Nephron progenitor cell (in vitro differentiated cells): ENCODE measurements at places on chromosomes 7 and 10.

DNA sequence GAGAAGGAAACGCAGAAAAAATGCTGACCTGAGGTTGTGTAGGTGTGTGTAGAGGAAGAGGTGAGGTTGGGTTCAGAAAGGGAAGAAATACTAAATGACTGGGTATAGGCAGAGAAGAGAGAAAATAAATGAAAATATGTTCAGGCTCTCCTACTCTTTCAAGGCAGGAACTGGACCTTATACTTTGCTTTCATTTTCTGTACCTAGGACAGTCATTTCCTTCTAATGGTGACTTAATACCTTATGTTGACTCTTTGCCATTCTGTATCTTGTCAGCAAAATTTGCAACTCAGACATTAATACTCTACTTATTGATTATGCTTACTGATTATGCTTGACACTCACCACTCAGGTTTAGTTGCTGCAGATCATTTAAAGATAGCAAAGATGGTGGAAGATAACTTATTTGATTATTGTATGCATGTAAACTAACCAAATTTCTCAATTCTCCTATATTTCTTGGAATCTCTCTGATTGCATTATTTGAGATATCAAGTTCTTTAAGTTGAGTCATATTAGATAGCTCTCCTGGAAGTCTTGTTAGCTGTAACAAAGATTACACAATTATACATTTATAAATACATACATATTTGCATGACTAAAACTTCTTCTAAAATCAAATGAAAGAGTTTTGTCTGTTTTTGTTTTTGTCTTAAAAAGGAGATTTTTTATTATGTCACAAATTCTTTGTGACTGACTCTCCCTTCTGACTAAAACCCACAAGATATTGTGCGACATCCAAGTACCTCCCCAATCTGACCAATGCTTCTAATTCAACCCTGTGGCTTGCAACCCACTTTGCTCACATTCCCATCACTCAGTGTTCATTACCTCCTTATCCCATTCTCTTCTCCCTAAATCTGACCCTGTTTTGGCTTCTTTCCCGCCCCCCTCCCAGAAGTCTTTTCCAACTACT, 20.0 kb downstream of the LRRD1 start:
- no peak for DNase-seq

GRCh38 chr10:23891301-23891700, 317.6 kb upstream of the KIAA1217 start:
- DNase-seq: no peak

DNA sequence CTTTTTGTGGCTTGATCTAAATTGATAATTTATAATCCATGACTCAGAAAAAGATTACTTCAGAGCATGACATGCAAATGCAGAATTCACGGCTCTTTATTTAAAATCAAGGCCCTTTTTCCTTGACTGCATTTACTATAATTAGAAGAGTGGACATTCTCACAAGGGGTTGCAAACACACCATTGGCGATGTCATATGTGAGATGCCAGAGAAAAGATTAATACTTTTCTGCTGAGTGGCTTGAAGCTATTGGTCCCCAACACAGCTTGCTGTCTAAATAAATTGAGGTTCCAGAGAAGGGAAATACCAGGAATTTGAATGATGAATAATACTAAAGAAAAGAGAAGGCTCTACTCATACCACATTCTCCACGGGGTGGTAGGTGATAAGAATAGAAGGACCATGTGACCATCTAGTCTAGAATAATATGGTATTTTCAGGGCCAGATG, 78.7 kb upstream of the ARID5B start:
- DNase-seq: no peak

DNA sequence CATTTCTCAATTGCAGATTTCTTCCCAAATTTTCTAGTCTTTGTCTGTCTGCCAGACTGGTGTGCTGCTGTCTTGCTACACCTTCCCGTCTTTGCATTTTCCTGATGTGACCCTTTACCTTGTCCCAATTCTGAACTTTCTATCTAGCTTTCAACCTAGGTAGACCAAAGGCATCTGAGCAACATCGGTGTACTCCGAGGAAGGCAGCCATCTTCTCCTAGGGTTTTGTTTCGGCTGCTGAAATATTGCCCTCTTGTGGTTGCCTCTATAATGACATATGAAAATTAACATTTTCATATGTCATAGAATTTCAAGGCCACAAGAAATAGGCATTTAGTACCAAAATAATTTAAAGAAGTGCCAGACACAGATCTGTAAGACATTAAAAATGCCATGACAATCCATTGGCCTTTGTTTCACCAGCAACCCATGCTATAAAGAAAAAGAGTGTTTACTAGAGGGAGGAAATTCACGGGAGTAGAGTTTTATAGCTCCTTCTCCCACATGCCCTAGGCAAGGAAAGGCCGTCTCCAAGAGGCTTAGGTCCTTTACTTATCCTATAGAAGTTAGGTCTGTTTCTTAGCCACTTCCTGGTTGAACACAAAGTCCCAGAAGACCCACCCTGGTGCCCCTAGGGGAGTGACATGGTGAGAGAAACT, 23.4 kb downstream of the OR9A2 start:
- DNase-seq: peak; percentile 15

DNA sequence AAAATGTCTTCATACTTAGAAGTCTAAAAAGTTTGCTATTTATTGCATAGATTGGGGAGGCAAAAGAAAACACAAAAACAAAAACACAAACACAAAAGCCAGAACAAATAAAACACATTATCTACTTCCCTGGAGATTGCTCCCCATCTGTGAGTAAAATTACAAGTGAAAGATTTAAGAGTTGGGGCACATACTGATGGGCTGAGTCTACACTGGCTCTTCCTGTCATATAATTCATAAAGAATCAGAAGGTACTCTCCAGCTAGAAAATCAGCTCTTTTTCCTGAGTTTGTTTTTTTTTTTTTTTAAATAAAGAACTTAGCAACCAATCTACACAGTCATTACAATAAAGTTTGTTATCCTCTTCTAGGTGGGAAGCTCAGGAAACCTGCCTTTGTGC, 192.4 kb upstream of the LRRN3 start:
- no peak for DNase-seq

- DNase-seq: no peak
These were observed 90.5 kb upstream of the MACROH2A2 start for GRCh38 chr10:69961881-69962745.

- DNase-seq: no peak
These were observed 603.0 kb downstream of the PCDH15 start for GRCh38 chr10:54198051-54198450.

- no peak for DNase-seq
These were observed 24.3 kb downstream of the LMTK2 start for GRCh38 chr7:98130959-98131358.

- DNase-seq: peak; percentile 20
These were observed 4.0 kb downstream of the ITGA8 start for GRCh38 chr10:15715619-15716227.

DNA sequence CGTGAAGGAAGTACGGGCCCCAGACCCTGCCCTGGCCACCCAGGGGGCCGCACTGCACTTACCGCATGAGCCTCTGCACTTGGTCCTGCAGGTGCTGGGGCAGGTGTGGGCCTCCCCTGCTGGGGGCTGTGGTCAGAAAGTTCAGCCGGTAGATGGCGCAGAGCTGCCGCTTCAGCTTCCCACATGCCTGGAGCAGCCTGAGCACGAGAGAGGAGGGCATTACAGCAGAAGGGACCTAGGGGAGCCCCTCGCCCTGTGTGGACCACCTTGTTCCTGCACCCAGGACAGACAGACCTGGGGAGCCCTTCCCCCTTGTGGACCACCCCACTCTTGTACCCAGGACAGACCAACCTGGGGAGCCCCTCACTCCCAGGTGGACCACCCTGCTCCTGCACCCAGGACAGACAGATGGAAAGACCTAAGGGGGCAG, 8.7 kb upstream of the PYROXD2 start:
- DNase-seq: peak; percentile 56

- DNase-seq: no peak
These were observed 40.1 kb downstream of the RBM28 start for GRCh38 chr7:128303643-128304042.

- no peak for DNase-seq
These were observed 91.1 kb downstream of the CALN1 start for GRCh38 chr7:72321081-72321480.

- no peak for DNase-seq
These were observed 19.1 kb downstream of the ABLIM1 start for GRCh38 chr10:114638821-114639625.

DNA sequence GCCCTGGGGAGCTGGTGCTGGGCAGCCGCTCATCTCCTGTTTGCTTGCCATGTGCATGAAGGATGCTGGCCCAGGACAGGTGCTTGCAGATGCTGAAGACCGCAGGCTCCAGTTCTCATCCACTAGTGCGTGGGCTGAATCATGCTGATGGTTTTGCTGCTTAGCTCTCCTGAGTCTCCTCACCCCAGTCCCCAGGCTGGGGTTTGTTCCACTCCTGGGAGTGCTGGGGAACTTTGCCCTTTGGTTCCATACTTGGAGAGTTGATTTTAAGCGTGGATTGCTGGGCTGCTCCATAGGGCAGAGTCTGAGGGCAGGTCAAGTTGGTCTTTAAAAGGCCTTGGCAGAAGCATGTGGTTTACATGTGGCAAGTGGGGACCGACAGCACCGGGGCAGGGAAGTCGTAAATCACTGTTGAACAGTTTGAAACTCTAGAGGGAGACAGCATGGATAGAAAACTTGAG, 9.1 kb downstream of the DYNC2I1 start:
- peak; percentile 37 for DNase-seq

DNA sequence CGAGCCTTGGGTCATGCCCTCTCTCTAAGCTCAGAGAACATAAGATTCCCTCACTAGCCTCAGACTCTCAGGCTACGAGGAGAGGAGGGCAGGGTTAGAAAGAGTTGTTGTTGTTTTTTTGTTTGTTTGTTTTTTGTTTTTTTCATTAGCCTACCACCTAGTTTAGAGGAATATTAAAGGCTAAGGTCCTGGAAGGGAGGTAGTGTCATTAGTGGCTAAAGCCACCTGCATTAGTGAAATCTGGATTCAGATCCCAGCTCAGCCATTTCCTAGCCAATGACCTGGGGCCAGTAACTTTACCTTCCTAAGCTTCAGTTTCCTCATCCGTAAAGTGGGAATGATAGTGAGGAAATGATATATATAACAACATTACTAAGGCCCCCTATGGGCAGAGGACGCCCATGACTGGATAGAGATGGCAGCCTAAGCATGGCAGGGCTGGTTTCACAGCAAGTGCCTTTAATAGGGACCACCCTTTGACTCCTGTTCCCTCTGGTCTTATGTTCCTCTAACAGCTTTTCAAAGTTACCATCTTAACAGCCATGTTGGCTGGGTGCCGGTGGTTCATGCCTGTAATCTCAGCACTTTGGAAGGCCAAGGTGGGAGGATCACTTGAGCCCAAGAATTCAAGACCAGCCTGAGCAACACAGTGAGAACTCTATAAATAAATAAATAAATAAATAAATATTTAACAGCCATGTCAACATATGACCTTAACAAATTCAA, 5.1 kb downstream of the DDIT4 start:
- DNase-seq: no peak

- DNase-seq: no peak
These were observed 438.0 kb downstream of the ETV1 start for GRCh38 chr7:13551503-13551902.

DNA sequence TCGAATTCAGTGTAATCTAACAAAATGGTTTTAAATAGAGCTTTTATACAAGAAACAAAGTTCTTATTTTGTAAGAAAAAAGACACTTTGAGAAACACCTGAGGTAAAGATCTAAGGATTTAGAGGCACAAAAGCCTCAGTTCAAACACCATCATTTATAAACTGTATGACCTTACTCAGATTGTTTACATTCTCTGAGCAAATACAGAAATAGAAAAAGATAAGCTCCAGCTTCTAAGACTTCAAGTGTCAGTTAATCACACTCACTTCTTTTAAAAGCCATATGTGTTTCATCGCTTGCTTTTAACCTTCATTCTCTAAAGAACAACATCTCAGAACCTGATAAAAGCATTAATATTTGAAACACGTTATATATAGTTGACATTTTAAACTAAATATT, 27.9 kb downstream of the CADPS2 start:
- DNase-seq: no peak

- DNase-seq: no peak
These were observed 190.2 kb downstream of the RELN start for GRCh38 chr7:103799298-103799697.

- no peak for DNase-seq
These were observed 37.7 kb downstream of the ATXN7L1 start for GRCh38 chr7:105838627-105839231.

DNA sequence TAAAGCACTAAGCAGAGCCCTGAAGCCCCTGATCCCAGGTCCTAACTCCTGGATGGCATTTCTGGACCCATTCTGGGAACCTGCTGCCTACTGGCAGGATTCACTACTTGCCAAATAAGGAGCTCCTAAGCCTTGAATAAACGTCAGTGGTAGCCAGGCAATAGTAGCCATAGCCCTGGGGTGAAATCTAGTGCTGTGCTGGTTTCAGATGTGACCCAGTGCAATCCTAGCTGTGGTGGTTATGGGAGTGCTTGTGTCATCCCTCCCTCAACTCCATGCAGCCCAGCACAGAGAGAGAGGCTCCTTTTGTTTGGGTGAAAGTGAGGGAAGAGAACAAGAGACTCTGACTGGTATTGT, 43.7 kb downstream of the PCLO start:
- DNase-seq: no peak

- peak; percentile 66 for DNase-seq
These were observed 25.3 kb downstream of the GARIN1A start for GRCh38 chr7:128697302-128697905.
